ENCODE measurements at places on chromosomes 2 and 18. TPM values are rescaled to one million over a fixed set of nuclear protein-coding genes. Genes with fewer than 3 reads are reported as not detected.

Gene C2orf78
- not detected for total RNA-seq

Gene C1QL2
- total RNA-seq, result not detected

Gene HOXD9
- total RNA-seq, result not detected

Gene UPP2
- not detected for total RNA-seq

Gene CNTNAP5
- not detected for total RNA-seq

Gene RAB31
- 1.7 TPM for total RNA-seq

Gene PDCL3
- total RNA-seq, result 8.2 TPM

Gene VWC2L
- not detected for total RNA-seq

All from HT-29 (cell line).